ENCODE measurements at places on chromosomes 13 and 19.

DNA sequence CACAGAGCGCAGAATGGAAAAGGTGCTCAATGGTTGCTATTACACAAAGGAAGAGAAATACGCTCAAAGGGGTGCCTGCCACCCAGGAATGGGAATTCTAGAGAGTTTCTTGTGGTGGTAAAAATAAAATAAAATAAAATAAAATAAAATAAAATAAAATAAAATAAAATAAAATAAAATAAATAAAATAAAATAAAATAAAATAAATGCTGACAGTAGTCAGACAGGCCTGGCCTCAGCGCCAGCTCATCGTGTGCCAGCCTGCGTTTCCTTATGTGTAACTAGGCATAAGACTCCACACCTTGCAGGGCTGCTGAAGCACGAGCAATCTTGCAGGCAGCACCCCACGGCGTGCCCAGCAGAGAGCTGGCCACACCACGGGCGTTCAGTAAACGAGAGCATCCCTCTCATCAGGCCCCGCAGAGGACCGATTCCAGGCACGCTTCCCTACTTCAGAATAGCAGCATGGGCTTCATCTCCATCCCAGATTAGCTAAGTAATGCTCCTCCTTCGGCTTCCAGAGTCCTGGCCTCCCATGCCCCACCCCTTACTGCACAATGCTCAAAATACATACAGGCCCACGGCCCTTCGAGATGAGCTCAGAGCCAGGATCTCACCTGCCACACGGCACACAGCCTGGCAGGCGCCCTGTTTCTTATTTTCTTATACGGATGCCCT, 5.6 kb downstream of the NAPA start:
- peaks cover 32% of the 10 kb centered on the region for H3K4me1 ChIP-seq
- H3K27ac ChIP-seq, result no peak overlapping the region
- no peak for DNase-seq
- peaks cover 18% of the 10 kb centered on the region for H3K36me3 ChIP-seq
- no peaks in the 10 kb centered on the region for H3K27me3 ChIP-seq

GRCh38 chr13:109331898-109332297, 454.5 kb downstream of the IRS2 start:
- no peak overlapping the region for H3K4me3 ChIP-seq
- no peaks in the 10 kb centered on the region for H3K27me3 ChIP-seq
- H3K4me1 ChIP-seq, result no peaks in the 10 kb centered on the region
- no peaks in the 10 kb centered on the region for H3K36me3 ChIP-seq
- no peak overlapping the region for H3K27ac ChIP-seq

DNA sequence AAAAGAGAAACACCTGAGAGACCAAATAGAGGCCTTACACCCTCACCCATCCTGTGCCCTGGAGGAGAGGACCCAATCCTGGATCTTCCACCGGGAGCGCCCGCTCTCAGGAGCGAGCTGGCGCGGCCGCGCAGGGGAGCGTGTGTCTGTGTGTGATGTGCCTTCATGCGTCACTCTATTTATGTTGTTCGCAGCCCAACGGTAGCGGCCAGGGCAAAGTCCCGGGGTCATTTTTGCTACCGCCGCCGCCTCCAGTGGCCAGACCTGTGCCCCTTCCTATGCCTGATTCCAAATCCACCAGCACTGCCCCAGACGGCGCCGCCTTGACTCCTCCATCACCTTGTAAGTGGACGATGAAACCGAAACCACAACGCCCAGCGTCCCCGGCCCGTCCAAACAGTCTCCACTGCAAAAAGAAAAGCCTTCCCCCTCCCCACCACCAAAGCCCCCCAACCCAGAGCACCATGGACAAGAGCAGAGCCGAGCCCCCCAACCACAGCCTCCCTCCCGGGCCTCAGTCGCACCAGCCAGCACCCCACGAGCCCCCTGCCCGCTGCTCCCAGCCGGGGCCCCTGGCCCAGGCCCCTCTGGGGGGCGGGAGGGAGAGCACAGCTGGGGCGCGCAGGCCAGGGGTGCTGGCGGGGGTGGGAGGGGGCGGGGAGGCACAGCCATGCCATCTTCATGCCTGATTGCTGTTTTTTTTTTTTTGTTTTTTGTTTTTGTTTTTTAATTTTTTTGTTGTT, 14.7 kb downstream of the LYL1 start:
- peaks cover 19% of the 10 kb centered on the region for H3K4me1 ChIP-seq
- H3K36me3 ChIP-seq, result no peaks in the 10 kb centered on the region
- H3K27ac ChIP-seq, result no peak overlapping the region
- no peaks in the 10 kb centered on the region for H3K27me3 ChIP-seq
- H3K4me3 ChIP-seq, result no peak overlapping the region

GRCh38 chr19:54436031-54436523, 12.9 kb upstream of the LENG8 start:
- H3K27me3 ChIP-seq, result peaks cover 6% of the 10 kb centered on the region
- no peak for DNase-seq
- H3K36me3 ChIP-seq, result no peaks in the 10 kb centered on the region
- no peak overlapping the region for H3K27ac ChIP-seq

- H3K4me1 ChIP-seq, result no peaks in the 10 kb centered on the region
- H3K27me3 ChIP-seq, result no peaks in the 10 kb centered on the region
- H3K36me3 ChIP-seq, result no peaks in the 10 kb centered on the region
- no peak overlapping the region for H3K4me3 ChIP-seq
- no peak for DNase-seq
Observed at GRCh38 chr13:75010941-75011340, 471.0 kb downstream of the TBC1D4 start.

GRCh38 chr13:112871742-112872141, 97.3 kb upstream of the MCF2L start:
- no peak for DNase-seq
- H3K27me3 ChIP-seq, result no peaks in the 10 kb centered on the region
- no peak overlapping the region for H3K4me3 ChIP-seq
- peaks cover 11% of the 10 kb centered on the region for H3K4me1 ChIP-seq
- H3K36me3 ChIP-seq, result peaks cover 85% of the 10 kb centered on the region

DNA sequence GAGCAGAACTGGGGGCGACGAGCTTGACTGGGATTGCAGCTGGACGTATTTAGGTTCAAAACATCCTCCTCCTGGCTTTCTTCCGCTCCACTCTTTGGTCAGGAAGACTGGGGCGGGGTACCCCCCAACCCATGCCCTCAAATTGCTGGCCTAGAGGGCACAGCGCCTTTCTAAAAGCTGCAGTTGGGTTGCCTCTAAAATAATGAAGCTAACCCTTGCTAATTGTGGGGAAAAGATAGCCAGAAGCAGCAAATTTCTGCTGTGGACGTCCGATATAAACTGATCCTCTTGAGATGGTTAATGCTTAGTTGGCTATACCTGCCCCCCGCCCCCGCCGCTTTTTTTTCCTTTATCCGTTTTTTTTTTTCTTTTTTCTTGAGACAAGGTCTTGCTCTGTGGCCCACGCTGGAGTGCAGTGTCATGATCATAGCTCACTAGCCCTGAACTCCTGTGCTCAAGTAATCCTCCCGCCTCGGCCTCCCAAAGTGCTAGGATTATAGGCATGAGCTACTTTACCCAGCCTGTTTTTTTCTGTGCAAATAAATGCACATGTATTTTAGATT, 754 bp upstream of the CHERP start:
- no peak for DNase-seq
- H3K36me3 ChIP-seq, result no peaks in the 10 kb centered on the region
- no peaks in the 10 kb centered on the region for H3K27me3 ChIP-seq
- H3K27ac ChIP-seq, result peak overlapping the region; percentile 73
- peaks cover 13% of the 10 kb centered on the region for H3K4me1 ChIP-seq

GRCh38 chr13:20685092-20685491, 18.4 kb upstream of the IL17D start:
- no peaks in the 10 kb centered on the region for H3K27me3 ChIP-seq
- H3K27ac ChIP-seq, result no peak overlapping the region
- no peaks in the 10 kb centered on the region for H3K4me1 ChIP-seq
- no peaks in the 10 kb centered on the region for H3K36me3 ChIP-seq
- no peak overlapping the region for H3K4me3 ChIP-seq

GRCh38 chr19:6516659-6517291, 14.1 kb upstream of the TNFSF9 start:
- peaks cover 22% of the 10 kb centered on the region for H3K4me1 ChIP-seq
- peak overlapping the region; percentile 65 for H3K4me3 ChIP-seq
- peak; percentile 84 for DNase-seq
- no peaks in the 10 kb centered on the region for H3K27me3 ChIP-seq
- H3K27ac ChIP-seq, result peak overlapping the region; percentile 80

DNA sequence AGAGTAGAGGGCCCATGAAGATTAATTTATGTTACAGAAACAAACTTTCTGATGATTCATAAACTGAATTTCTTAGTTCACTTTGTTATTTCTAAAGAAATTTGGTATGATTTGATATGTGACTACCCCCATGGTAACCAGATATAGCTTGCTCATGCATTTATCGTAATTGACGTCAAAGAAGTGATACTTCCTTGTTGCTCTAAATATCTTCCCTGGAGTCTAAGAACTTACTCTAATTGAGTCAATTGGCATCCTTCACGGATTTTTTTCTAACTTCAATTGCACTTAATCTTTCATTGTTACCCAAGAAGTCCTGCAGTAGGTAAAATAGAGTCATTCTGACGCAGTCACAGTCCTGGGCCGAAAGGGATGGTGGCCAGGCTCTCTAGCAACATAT, 240.9 kb downstream of the GPC5 start:
- DNase-seq, result no peak
- no peak overlapping the region for H3K27ac ChIP-seq
- H3K27me3 ChIP-seq, result no peaks in the 10 kb centered on the region

- H3K4me3 ChIP-seq, result no peak overlapping the region
- peaks cover 20% of the 10 kb centered on the region for H3K4me1 ChIP-seq
- no peaks in the 10 kb centered on the region for H3K36me3 ChIP-seq
- no peaks in the 10 kb centered on the region for H3K27me3 ChIP-seq
- H3K27ac ChIP-seq, result no peak overlapping the region
Observed at GRCh38 chr19:55261671-55262126, 2.9 kb upstream of the PPP6R1 start.

- no peak overlapping the region for H3K4me3 ChIP-seq
- no peak for DNase-seq
- no peaks in the 10 kb centered on the region for H3K4me1 ChIP-seq
Observed at GRCh38 chr13:80903911-80904310, 563.0 kb upstream of the SPRY2 start.

DNA sequence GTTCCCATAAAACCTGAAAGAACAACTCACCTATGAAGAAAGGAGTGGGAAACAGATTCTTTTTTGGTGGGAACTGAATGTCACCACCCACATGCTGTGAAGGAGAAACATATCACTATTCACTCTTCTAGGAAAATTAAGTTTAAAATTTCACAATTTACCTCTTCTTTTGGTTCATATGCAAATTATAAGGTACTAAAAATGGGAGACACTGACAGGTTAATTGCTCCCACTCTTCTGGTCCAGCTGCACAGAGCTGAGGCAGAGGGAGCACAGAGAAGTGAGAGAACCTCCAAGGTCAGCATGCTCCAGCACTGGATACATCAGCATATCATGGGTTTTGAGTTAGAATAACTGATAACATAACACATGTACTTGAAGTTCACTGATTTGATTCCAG, 186.9 kb downstream of the FGF14 start:
- no peaks in the 10 kb centered on the region for H3K4me1 ChIP-seq
- H3K4me3 ChIP-seq, result no peak overlapping the region
- H3K27ac ChIP-seq, result no peak overlapping the region
- no peaks in the 10 kb centered on the region for H3K27me3 ChIP-seq
- H3K36me3 ChIP-seq, result no peaks in the 10 kb centered on the region

DNA sequence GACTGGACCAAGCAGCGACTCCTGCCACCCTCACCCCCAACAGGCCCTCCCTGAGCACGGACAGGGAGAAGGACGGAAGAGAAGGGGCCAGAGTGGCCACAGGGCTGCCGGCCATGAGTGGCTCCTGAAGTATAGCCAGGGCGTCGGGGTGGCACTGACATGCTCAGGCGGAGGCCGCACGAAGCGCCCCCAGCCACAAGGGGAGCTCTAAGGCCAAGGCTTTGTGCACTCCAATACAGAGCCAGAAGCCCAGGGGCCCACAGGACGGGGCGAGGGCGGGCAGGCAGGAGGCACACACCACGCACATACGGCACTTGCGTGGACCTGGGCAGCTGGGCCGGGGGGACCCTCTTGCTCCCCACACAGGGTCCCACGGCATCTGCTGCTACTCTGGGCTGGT, 52.0 kb downstream of the KLF2 start:
- H3K27ac ChIP-seq, result no peak overlapping the region
- peaks cover 48% of the 10 kb centered on the region for H3K36me3 ChIP-seq
- no peak overlapping the region for H3K4me3 ChIP-seq
- DNase-seq, result no peak
- H3K27me3 ChIP-seq, result no peaks in the 10 kb centered on the region

DNA sequence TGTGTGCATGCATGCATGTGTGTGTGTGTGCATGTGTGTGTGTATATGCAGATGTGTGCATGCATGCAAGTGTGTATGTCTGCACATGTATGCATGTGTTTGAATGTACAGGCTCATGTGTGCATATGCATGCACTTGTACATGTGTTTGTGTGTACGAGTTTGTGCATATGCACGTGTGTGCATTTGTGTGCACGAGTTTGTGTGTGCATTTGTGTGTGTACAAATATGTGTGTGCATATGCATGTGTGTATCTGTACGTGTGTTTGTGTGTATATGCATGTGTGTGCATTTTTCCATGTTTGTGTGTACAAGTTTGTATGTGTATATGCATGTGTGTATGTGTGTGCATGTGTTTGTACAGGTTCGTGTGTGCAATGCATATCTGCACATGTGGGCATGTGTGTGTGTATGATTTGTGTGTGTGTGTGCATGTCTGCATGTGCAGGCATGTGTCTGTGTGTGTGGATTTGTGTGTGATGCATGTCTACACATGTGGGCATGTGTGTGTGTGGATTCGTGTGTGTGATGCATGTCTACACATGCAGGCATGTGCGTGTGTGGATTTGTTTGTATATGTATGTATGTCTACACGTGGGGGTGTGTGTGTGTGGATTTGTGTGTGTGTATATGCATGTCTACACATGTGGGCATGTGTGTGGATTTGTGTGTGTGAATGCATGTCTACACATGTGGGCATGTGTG, 57.1 kb downstream of the F2RL3 start:
- H3K27me3 ChIP-seq, result no peaks in the 10 kb centered on the region
- DNase-seq, result no peak
- no peaks in the 10 kb centered on the region for H3K36me3 ChIP-seq
- no peak overlapping the region for H3K27ac ChIP-seq
- H3K4me1 ChIP-seq, result no peaks in the 10 kb centered on the region
- no peak overlapping the region for H3K4me3 ChIP-seq

DNA sequence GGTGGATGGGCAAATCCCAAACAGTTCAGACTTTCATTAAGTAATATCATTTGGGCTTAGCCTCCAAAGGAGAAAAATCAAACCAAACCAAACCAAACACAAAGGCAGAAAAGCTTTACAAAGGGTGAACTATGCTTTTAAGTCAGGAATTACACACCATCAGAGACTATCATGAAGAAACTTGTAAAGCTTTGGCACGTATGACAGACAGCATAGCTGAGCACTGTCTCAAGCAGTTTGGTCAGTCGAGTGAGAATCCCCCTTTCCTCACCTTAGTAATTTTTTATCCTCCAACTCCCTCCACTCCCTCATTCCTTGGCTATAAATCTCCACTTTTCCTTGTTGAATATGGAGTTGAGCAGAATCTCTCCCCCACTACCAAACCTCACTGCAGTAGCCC, 72.1 kb downstream of the MIPEP start:
- DNase-seq, result no peak
- no peaks in the 10 kb centered on the region for H3K36me3 ChIP-seq
- H3K27ac ChIP-seq, result no peak overlapping the region
- no peaks in the 10 kb centered on the region for H3K4me1 ChIP-seq
- no peak overlapping the region for H3K4me3 ChIP-seq
- H3K27me3 ChIP-seq, result no peaks in the 10 kb centered on the region

GRCh38 chr13:48113756-48114130, 18.8 kb upstream of the MED4 start:
- no peak overlapping the region for H3K27ac ChIP-seq
- no peak for DNase-seq
- H3K36me3 ChIP-seq, result no peaks in the 10 kb centered on the region
- H3K4me1 ChIP-seq, result no peaks in the 10 kb centered on the region
- H3K27me3 ChIP-seq, result no peaks in the 10 kb centered on the region
- no peak overlapping the region for H3K4me3 ChIP-seq

GRCh38 chr13:42600943-42601342, 27.0 kb downstream of the TNFSF11 start:
- H3K36me3 ChIP-seq, result no peaks in the 10 kb centered on the region
- H3K4me1 ChIP-seq, result no peaks in the 10 kb centered on the region
- no peak overlapping the region for H3K4me3 ChIP-seq
